Stimulated activated CD4-positive, alpha-beta T cell treated with anti-CD3 and anti-CD28 coated beads, TNF-alpha, amount 100 ng/mL, for 4 hours (primary cell): ENCODE measurements at places on chromosomes 1 and 21.
A peak's percentile ranks its signal among the peaks of the same experiment; 100 is the strongest.

GRCh38 chr1:106292130-106292529, 764.3 kb upstream of the PRMT6 start:
- DNase-seq: no peak

GRCh38 chr21:16908077-16908476, 604.8 kb upstream of the CXADR start:
- DNase-seq: no peak

DNA sequence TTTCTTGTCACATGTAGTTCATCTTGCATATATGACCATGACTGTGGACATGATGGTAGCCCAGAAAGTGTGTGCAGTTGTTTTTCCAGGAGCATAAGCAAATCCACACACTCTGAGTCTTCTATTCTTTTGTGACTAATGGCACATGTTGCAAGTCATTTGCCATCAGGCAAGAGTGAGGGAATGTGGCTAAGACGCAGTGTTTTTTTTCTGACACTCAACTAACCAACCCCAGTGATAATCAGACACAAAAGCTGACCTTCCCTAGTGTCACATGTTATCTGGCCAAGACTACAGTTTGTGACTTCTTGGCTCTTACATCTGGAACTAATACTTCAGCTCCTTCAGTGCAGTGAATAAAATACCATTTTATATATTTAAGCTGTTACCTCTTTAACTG, 108.8 kb downstream of the ITSN1 start:
- no peak for DNase-seq

- no peak for DNase-seq
Measured at GRCh38 chr1:10908266-10908665, 104.2 kb upstream of the TARDBP start.

DNA sequence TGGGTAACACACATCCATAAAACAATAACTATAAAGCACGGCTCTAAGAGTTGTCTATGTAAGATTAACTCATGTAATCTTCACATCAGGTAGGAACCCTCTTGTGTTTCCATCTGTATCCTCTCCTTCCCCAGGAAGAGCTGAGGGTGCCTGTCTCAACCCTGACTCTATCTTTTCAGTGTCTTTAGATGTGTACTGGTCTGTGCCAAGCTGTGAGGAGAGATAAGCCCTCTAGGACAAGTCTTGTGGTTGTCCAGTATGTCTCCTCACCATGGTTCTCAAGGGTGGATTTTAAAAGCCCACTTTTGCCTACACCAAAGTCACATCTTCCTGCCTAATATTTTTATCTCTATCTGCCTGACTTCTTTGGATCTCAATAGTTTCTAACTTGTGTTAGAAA, 300.1 kb downstream of the KCNT2 start:
- DNase-seq: no peak

DNA sequence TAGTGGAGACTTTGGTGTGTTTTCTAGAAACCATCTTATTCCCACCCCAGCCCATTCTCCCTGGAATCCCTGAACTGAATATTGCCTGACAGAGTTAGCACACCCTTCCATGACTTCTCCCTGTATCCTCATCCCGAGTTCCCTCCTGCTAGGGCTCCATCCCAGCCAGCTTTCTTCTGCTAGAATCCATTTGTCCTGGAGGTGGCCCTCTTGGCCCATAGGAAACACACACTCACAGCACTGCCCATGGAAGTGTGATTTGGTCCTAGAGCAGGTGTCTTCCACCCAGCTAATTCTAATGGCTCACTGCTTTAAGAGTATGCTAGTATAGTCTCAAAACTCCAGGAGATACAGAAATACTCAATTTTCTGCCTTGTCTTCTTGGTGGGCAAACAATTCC, 4.1 kb downstream of the KRTAP15-1 start:
- DNase-seq: no peak

DNA sequence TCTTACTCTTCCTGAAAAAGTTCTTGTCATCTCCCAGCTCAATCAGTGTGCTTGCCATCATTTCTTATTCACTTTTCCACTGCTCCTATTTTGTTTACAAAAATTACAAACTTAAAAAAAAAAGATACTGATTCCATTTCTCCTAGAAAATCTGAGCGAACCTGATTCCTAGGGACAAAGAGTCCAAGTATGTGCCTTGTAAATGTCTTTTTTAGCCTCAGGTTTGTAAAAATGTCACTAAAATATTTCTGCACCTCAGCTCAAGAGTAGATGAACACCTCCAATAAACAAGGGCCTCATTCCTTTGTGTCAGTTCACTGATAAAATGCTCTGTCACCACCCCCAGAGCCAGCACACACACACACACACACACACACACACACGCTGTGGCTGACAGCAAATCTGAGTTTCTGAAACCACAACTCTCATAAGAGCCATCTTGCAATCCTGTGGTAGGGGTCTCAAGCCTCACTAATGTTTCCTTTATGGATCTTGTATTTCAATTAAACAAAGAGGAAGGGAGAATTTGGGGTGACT, 299.2 kb downstream of the PBX1 start:
- DNase-seq: no peak

DNA sequence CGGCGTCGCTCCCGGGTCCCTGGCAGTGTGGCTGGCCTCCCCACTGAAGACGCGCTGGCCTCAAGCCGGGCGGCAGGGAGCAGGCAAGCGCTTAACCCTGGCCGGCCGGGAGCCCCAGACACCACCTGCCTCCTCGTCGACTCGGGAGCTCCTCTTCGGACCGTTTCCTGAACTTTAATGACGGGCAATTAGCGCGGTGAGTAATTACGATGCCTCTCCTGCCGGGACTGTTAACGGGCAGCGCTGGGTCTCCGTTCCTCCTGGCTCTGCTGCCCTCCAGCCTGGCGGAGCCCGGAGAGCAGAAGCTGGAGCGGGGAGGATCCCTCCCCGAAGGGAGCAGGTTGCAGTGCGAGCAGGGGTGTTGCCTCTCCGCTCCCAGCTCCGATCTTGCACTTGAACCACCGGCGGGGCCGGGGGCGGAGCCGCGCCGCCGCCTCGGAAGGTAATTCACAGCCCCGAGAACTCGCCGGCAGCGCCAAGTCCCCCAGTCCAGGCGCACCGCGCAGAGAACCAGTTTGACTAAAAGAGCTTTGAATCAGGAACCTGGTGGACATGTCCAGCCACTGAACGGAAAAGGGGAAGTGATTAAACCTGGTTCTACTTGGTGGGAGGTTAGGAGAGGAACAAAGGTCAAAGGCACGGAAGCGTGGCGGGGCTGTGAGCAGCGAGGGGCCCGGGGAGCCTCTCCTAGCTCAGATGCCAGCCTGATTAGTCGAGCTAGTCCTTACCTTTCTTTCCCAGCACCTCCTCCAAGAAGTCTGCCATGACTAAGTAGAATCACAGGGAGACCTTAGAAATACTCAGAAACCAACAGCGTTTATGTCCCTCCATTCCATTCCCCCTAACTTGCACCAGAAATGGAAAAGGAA, 18.3 kb upstream of the PLEKHA6 start:
- peak; percentile 21 for DNase-seq

GRCh38 chr1:200429221-200429751, 19.4 kb upstream of the ZNF281 start:
- no peak for DNase-seq

DNA sequence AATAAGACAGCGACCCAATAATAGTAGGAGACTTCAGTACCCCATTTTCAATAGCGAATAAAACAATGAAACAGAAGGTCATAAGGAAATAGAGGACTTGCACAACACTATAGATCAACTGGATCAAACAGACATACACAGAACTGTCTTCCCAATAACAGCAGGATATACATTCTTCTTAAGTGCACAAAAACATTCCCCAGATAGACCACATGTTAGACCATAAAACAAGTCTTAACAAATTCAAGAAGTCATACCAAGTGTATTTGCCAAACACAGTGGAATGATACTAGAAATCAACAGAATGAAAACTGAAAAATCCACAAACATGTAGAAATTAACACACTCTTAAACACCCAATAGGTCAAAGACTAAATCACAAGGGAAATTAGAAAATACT, 78.0 kb downstream of the LBR start:
- DNase-seq: no peak

GRCh38 chr1:15465674-15466073, 9.1 kb downstream of the CELA2A start:
- DNase-seq: no peak

- no peak for DNase-seq
Measured at GRCh38 chr1:199510314-199510713, 517.2 kb upstream of the NR5A2 start.

DNA sequence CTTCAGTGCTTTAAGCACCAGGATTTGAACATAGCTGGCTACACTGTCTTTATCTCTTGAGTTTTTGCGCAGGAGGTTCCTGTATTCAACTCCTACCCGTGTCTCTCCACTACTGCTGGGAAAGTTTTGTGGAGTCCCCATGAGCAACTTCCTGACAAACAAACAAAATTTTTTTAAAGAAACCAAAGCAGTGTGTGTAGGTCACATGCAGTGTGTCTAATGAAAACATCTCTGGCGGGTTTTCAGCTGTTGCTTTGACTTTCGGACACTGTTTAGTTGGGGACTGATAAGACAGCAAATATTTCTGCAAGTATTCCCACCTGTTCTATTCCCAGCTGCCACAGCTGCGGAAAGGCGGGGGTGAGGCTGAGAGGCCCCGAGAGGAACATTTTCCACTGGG, 2.0 kb downstream of the PSEN2 start:
- DNase-seq: no peak

- peak; percentile 18 for DNase-seq
Measured at GRCh38 chr1:32893198-32894018, 7.1 kb downstream of the HPCA start.
